KG1 (cell line): ENCODE measurements at places on chromosomes 1 and 21.

- no peak for DNase-seq
Observed at GRCh38 chr1:241624935-241625334, 15.2 kb downstream of the CHML start.

GRCh38 chr1:32465578-32465933 lies 684 bp downstream of the ZBTB8B start:
- DNase-seq: no peak

DNA sequence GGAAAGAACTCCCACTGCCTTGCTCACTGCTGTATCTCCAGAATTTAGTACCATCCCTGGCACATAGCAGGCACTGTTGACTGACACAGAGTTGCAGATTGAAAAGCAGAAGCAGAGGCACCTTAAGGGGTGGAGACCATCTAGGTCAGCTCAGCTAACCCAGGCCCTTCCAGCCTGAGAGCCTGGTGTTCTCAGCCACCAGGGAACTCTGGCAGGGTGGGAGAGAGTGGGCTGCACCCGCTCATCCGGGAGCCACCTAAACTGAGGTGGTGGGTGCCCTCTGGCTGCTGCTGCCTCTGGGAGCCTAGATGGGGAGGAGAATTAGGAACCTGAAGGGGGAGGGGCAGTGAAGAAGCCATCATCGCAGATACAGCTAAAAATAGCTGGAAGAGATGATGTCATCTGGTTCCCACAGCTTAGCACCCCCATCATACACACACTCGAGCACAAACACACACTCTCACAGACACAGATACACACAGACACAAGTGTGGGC lies 1.5 kb upstream of the TSPAN1 start:
- DNase-seq: no peak

- peak; percentile 45 for DNase-seq
Observed at GRCh38 chr21:35027563-35028450, 21.3 kb downstream of the RUNX1 start.

GRCh38 chr1:219385787-219386427 lies 212.2 kb downstream of the LYPLAL1 start:
- DNase-seq: peak; percentile 10

- DNase-seq: no peak
Observed at GRCh38 chr1:94542088-94542870, 720 bp upstream of the F3 start.

DNA sequence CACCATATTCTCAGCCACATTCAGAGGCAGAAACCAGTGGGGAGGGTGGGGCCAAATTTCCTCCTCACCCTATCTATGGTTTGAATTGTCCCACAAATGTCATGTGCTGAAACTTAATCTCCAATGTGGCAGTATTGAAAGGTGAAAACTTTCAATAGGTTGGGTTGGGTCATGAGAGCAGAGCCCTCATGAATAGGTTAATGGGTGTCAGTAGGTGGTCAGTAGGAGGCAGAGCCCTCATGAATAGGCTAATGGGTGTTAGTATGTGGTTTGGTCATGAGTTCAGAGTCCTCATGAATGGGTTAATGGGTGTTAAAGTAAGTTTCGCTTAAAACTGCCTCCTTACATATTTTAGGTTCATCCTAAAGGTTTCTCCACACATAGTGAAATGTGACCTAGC lies 170.0 kb downstream of the FCRL5 start:
- no peak for DNase-seq

GRCh38 chr1:223331301-223331700 lies 32.7 kb downstream of the SUSD4 start:
- DNase-seq: no peak

GRCh38 chr1:7869136-7869920 lies 16.5 kb upstream of the UTS2 start:
- no peak for DNase-seq

DNA sequence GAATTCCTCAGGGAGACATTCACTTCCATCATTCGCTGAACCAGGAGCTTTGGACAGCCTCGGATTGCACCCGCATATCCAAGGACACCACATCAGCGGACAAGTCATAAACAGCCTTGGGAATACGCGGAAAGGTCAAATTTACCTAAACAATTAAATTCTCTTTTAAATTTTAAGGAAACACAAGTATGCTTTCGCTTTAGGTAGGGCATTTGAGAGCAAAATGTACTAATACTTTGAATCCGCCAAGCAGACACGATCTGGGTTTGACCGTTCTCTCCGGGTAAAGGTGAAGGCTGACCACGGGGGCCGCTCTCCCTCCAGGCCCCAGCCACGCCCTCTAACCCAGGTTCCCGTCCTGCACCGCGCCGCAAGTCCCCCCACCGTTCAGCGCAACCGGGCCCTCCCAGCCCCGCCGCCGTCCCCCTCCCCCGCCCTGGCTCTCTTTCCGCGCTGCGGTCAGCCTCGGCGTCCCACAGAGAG lies 479 bp upstream of the ACADM start:
- peak; percentile 83 for DNase-seq

DNA sequence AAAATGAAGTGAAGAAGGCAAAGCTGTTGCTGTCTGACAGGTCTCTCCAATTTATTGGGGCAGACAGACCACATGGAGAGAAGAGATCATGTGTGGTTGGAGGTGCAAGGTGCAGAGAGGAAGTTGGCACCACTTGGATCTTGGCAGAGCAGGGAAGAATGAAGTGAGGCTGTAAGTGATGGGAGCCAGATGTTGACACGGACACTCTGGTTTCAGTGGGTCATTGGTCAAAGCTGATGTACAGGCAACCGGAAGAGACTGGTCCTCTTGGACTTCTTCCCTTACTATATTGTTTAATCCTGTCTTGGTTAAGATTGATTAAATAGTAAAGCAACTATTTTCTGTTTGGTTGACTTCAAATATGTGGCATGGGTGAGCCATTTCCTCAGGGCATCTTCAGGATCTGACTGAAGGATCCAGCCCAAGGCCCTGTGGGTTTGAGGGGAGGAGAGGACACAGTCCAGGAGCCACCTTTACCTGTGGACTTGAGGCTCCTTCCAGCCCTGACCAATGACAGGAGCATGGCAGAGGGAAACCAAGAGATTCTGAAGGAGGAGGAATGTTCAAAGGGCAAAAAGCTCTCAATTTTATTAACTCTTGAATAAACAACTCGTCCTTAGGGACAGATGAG lies 49.4 kb downstream of the NENF start:
- DNase-seq: no peak

DNA sequence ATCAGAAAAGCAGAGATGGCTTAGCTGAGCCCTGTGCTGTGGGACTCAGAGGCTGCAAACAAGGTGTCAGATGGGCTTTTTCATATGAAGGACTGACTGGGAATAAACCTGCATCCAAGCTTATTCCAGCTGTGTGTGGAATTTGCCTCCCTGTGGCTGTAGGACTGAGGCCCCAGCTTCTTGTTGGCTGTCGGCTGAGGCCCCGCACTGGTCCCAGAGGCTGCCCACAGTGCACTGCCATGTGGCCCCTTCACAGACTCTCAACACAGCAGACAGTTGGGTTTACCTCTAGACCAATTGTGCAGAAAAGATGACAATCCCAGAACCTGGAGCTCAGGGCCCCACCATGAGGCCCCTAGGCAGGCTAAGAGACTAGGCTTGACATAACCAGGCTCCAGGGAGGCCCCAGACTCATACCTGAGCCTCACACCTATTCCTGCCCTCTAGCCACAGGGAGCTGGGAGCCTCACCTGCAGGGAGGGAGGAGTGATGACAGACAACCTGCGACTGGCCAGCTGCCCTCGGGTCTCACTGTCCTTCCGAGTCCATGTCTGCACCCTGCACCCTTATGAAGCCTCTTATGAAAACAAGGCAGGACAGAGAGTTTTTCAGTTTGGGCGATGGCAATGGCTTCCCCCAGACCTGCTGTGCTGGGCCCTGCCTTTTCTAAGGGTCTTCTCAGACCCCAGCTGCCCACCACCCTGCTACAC lies 615.5 kb downstream of the NPHP4 start:
- DNase-seq: no peak

GRCh38 chr1:234862944-234863515 lies 253.1 kb upstream of the IRF2BP2 start:
- DNase-seq: no peak

DNA sequence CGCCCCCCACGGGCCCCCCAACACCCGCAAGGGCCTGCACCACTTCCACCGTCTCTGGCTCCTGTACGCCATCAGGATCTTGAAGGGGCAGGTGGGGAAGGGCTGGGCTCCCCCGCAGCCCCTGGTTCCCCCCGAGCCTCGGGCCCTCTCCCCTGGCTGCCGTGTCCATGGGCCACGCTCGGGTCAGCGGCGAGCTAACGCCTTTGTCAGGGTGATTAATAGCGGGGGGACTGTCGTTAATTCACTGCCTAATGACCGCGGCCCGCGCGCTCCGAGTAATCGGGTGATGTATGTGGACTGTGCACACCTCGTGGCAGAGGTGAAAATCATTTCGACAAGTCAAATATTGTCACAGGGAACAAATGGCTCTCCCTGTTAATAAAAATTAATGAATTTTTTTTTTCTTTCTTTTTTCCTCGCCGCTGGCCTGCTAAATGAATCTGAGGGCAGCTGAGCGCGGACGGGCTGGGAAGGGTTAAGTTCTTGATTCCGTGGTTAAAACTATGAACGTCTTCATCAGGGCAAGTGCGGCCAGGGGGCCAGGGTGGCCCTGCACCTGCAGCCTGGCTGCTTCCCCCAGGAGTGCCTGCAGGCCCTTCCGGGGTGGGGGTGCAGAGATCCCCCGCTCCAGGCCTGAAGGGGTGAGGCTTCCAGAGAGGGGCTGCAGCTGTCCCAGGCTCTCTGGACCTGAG lies 100.8 kb downstream of the PRDM16 start:
- DNase-seq: no peak

GRCh38 chr21:28142697-28143096 lies 850.0 kb downstream of the LTN1 start:
- no peak for DNase-seq

DNA sequence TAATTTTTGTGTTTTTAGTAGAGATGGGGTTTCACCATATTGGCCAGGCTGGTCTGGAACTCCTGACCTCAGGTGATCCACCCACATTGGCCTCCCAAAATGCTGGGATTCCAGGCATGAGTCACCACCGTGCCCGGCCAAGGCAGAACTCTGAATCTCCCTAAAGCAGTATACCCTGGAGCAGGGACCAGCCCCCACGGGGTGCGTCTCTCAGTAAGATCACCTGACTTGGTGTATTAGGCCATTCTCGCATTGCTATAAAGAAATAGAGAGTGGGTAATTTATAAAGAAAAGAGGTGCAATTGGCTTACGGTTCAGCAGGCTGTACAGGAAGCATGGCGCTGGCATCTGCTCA lies 14.2 kb downstream of the DFFB start:
- no peak for DNase-seq

DNA sequence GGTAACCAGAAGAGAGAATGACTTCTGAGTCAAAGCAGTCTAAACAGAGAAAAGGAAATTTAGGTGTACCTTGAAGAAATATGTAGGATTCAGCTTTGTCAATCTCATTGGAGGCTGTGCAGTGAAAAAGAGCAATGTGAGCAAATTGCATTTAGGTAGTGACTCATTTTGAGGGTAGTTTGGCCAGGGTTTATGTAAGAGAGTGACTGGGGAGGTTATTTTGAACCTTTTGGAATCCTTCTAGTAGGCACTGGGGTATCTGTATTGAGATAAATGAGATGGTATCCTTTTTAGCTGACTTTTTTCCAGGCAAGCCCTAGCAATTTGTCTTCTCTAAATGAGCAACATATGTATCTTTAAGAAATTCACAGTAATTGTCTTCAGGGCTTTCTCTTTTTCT lies 95.9 kb downstream of the DISP1 start:
- no peak for DNase-seq

GRCh38 chr1:7755448-7755847 lies 15.6 kb upstream of the VAMP3 start:
- DNase-seq: no peak

DNA sequence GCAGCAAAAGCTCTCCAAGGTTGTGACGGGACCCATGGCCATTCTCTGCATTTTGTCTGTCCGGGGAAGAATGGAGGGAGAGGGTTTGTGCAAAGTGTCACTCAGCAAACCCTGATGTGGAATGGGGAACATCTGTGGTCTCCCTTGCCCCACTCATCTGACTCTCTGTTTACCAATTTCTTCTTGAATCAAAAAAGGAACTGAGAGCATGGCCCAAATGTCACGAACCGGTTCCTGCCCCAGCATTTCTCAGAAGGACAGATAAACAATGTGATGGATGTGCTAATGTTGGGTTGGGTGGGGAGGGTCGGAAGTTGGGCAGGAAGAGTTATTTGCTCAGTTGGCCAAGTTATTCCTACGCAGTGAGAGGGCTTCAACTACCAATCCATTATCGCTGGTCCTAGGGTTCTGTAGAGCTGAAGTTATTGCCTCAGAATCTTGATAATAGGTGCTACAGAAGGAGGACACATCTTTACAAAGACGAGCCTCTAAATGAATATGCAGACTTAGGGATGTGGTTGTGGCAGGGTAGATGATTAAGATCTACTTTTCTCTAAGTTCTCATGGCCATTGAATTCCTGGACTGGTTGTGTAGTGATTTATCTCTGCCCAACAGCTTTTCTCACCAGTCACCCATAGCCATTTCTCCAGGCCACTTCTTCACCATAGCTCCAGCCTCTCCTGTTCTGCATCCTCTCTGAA lies 9.6 kb upstream of the DUSP12 start:
- no peak for DNase-seq

DNA sequence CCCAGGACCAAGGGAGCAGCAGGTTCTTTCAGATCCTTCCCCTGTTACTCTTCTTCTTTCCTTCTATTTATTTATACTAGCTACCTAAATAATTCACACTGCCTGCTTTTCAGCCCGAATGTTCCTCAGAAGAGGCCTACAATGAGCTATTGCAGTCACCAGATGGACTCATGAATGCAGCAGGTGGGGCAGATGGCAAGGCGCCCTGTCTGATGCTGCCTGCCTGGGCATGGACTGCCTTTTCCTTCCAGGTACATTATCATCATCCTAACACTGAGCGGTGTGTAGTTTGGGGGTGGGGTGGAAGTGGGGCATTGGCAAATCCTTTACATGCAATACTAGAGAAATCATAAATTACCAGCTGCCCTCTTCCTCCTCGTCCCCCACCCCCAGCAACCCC lies 17.6 kb downstream of the ESRRG start:
- no peak for DNase-seq

GRCh38 chr1:183209533-183210158 lies 23.6 kb downstream of the LAMC2 start:
- DNase-seq: no peak

DNA sequence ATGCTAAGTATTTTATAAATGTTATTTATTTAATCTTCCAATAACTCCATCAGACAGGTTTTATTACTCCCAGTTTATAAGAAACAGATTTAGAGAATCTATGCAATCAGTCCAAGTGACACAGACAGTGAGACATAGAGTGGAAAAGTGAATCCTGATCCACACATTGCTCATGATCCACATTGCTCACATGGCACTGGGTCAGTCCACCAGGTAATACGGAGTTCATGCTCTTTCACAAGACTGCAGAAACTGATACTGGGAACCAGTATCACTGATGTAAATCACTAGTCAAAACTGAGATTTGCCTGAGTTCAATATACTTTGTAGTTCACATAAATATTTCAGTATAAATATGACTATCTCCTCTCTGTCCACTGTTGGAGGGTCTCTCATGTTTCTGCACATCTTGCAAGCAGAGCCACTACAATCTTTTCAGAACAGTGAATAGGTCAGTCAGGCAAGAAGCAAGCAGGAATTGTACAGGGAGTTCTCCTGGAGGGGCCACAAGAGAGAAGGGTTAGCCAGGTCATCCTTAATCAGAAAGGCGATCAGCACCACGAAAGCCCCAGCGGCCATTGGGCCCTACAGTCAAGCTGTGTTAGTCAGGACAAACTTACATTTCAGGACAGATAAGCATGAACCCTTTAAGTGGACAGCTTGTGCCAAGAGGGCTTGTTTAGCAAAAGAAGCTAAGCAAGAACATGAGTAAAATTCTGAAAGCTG lies 275.4 kb upstream of the NR5A2 start:
- DNase-seq: no peak

- no peak for DNase-seq
Observed at GRCh38 chr1:3136532-3136931, 67.5 kb downstream of the PRDM16 start.
